ENCODE measurements at places on chromosomes 16 and 17.

- no peak for DNase-seq
Observed at GRCh38 chr16:79850348-79850747, 249.8 kb upstream of the MAF start.

DNA sequence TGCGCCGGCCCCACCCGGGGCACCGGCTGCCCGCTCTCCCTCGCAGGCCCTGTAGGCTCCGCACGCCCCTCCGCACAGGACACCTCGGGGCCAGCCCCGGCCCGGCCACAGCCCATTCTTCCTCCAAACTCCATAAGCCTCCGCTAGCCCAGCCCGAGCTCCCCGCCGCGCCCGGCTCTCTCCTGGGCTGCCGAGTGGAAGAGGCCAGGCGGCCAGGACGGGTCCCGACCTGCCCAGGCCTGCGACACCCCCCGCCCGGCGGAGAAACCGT, 397 bp downstream of the NCOR1 start:
- DNase-seq: peak; percentile 31

DNA sequence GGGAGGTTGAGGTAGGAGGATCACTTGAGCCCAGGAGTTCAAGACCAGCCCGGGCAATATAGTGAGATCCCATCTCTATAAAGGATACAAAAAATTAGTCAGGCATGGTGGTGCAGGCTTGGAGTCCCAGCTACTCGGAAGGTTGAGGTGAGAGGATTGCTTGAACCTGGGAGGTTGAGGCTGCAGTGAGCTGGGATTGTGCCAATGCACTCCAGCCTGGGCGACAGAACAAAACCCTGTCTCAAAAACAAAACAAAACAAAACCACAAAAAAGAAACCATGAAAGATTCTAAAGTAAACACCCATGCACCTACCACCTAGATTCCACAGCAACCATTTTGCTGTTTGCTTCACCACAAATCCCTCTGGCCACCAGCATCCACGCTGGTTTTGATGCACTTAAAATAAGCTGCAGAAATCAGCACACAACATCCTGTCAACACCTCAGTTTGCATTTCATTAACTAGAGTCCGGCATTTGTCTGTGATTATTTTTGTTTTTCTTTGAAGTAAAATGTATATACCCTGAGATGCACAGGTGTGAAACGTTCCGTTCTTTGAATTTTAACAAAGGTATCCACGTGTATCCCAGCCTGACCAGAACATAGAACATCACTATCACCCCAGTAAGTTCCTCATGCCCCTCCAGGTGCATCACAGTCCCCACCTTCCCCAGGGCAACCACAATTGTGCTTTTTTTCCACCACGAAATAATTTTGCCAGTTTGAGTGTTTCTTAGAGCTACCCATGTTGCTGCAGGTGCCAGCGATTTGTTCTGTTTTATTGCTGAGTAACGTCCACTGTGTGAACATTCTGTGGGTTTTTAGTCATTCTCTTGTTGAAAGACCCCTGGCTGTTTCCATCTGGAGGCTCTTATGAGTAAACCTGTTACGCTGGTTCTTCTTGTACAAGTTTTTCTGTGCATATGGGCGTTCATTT, 191.5 kb downstream of the SEC14L1 start:
- no peak for DNase-seq

- no peak for DNase-seq
Observed at GRCh38 chr17:13746404-13746803, 144.7 kb upstream of the HS3ST3A1 start.
